Fibroblast of the aortic adventitia (primary cell): ENCODE measurements at places on chromosomes 2 and 18. TPM values are rescaled to one million over a fixed set of nuclear protein-coding genes. Genes with fewer than 3 reads are reported as not detected.

DNA sequence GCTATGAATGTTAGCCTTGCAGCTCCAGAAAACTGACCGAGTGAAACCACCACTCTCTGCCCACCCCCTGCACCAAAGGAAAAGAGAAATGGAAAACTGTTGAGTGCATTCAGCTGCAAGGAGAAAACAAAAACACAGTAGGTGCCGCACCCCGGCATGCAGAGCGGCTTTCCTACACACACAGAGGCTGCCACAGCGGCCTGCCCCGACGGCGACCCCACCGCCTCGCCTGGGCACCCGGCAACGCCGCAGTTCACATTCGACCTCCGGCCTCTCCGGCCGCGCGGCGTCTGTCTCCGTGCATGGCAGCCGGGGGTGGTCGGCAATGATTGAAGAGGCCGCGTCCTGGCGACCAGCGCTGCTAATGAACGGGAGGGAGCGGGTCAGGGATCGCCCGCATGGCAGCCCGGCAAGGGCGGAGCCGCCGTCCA lies 417.1 kb upstream of the SALL3 start:
- no peak for DNase-seq

- no peak for DNase-seq
These were observed 269.3 kb upstream of the RAB12 start for GRCh38 chr18:8339952-8340351.

DNA sequence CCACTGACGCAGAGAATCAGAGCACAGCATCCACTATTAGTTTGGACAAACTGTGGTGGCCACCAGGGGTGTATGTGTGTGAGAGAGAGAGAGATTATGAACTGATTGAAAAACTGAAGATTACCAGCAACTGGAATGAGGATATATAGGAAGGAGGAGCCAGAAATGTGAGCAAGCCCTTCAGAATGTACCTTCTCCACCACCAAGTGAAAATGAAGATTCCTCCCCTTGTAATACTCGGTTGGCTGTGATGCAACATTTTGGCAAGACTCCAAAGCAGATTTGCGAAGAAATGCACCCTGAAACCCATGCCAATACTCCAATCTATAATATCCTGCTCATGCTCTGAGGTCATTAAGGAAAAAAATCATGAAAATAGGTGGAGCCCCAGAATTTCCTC lies 121.2 kb upstream of the SLC35G4 start:
- DNase-seq, result peak; percentile 16

Gene ADD2
- 0.36 and 17.3 TPM in 2 replicates for total RNA-seq

Gene SLC19A3
- 0.18 and 1.6 TPM in 2 replicates for total RNA-seq
